Left ventricle myocardium inferior (tissue), 1 donor: ENCODE measurements at places on chromosomes 12 and 14. TPM values are rescaled to one million over a fixed set of nuclear protein-coding genes. Genes with fewer than 3 reads are reported as not detected.

DNA sequence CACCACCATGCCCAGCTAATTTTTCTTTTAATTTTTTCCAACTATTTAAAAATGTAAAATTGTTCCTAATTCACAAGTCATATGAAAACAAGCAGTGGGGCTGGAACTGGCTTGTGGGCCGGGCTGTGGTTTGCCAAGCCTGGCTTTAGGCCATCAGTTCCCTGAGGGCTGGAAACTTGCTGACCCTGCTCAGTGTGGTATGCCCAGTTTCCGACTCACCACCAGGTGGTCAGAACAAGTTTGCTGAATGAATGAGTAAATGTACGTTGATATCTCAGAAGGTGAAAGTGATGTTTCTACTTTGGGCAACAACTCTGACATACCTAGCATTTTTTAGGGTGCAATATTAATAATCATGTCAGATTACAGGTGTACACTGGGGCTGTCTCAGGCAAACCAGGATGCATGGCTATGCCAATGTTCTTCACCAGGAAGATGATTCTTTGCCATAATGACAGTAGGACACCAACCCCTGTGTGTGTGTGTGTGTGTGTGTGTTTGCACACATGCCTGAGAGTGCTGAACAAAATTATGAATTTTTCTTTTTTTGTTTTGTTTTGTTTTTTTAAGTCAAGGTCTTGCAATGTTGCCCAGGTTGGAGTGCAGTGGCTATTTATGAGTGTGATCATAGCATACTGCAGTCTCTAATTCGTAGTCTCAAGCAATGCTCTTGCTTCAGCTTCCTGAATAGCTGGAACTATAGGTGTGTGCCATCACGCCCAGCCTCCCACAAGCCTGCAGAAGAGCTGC is 106.1 kb downstream of the PTPN11 start:
- H3K36me3 ChIP-seq, result no peaks in the 10 kb centered on the region
- H3K4me3 ChIP-seq, result no peak overlapping the region
- no peaks in the 10 kb centered on the region for H3K4me1 ChIP-seq
- DNase-seq, result no peak
- no peak overlapping the region for H3K27ac ChIP-seq

DNA sequence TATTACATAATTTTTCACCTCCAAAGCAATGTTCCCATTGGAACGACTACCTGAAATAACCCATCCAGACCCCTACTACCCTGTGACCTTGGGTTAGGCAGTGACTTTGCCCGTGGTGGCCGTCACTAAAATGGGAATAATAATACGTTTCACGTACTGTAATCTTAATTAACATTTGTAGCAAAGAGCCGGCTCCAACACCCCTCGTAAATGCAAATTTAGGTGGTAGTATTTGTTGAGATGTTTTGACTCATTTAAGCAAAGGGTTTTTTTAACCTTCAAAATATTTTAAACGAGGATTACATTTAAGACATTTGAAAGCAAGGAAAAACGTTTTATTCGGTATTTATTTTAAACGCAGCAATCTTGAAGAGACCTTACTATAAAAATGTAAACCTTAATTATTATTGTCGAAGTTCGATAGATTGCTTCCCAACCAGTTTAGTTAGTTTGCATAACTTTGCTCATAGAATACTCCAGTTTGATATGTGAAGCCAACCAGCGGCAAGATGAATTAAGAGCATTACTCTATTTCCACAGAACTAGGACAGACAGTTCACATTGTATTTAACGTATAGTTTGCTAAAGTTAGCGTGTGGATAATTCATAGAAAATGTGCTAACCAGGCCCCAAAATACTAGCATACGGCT is 1.4 kb upstream of the ARID2 start:
- DNase-seq, result no peak
- peaks cover 72% of the 10 kb centered on the region for H3K4me1 ChIP-seq
- peak overlapping the region; percentile 89 for H3K4me3 ChIP-seq
- H3K27ac ChIP-seq, result peak overlapping the region; percentile 99
- H3K27me3 ChIP-seq, result no peaks in the 10 kb centered on the region
- no peaks in the 10 kb centered on the region for H3K36me3 ChIP-seq

Gene SSPN
- 67.4 TPM for total RNA-seq

GRCh38 chr12:52419656-52420055 is 13.5 kb upstream of the KRT82 start:
- H3K27ac ChIP-seq, result no peak overlapping the region
- peaks cover 40% of the 10 kb centered on the region for H3K27me3 ChIP-seq
- H3K4me3 ChIP-seq, result no peak overlapping the region
- no peak for DNase-seq
- peaks cover 14% of the 10 kb centered on the region for H3K4me1 ChIP-seq

DNA sequence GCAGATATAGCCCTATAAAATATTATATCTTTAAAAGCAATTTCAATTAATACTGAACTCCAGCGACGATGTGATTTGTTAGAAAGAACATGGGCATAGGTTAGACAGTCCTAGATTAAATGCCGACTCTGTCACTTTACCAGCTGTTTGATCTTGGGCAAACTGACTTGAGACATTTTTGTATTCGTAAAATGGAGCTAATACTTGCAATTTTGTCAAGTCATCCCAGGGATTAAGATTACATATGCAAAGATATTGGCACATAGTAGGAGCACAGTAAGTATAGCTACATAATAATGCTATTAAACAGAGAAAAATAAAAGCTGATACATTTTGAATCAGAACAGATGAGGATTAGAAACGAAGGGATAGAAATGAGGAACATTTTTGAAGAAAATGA is 9.0 kb downstream of the INSM2 start:
- no peaks in the 10 kb centered on the region for H3K27me3 ChIP-seq
- no peak for DNase-seq
- no peaks in the 10 kb centered on the region for H3K4me1 ChIP-seq
- H3K4me3 ChIP-seq, result no peak overlapping the region
- H3K27ac ChIP-seq, result no peak overlapping the region

GRCh38 chr14:38399652-38400051 is 143.8 kb upstream of the CLEC14A start:
- DNase-seq, result no peak
- no peaks in the 10 kb centered on the region for H3K36me3 ChIP-seq
- H3K27me3 ChIP-seq, result no peaks in the 10 kb centered on the region
- H3K27ac ChIP-seq, result no peak overlapping the region
- H3K4me1 ChIP-seq, result no peaks in the 10 kb centered on the region

Gene FITM1
- total RNA-seq, result 148 TPM

Gene KIF21A
- total RNA-seq, result 49.8 TPM

Gene UNC79
- total RNA-seq, result 0.25 TPM

Gene PZP
- total RNA-seq, result 0.36 TPM

Gene NKX2-1
- total RNA-seq, result not detected

- no peak for DNase-seq
- peaks cover 13% of the 10 kb centered on the region for H3K4me1 ChIP-seq
- no peak overlapping the region for H3K4me3 ChIP-seq
These were observed 112.4 kb downstream of the BCL11B start for GRCh38 chr14:99159341-99160340.

DNA sequence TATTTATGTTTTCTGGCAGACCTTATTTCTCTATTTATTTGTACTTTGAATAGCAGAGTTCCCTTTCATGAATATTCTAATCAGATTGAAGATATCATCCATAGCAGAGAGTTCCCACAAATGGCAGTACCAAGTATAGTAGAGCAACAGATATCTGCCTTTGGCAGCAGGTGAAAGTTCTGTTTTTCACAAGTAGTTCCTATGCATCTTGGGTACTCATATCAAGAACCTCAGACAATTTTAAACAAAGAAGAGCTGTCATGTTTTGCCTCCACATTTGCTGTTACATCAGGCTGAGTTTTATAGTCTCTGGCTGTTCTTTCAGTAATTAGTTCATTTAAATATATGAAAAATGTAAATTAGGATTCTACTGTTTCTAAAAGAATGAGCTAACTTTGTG is 252.0 kb downstream of the KCNC2 start:
- no peaks in the 10 kb centered on the region for H3K4me1 ChIP-seq
- no peak overlapping the region for H3K27ac ChIP-seq
- no peaks in the 10 kb centered on the region for H3K36me3 ChIP-seq
- no peak for DNase-seq
- H3K4me3 ChIP-seq, result no peak overlapping the region

GRCh38 chr12:101780599-101780998 is 41.3 kb upstream of the SYCP3 start:
- no peak for DNase-seq
- no peak overlapping the region for H3K4me3 ChIP-seq
- H3K27me3 ChIP-seq, result no peaks in the 10 kb centered on the region
- H3K27ac ChIP-seq, result no peak overlapping the region
- peaks cover 24% of the 10 kb centered on the region for H3K36me3 ChIP-seq

DNA sequence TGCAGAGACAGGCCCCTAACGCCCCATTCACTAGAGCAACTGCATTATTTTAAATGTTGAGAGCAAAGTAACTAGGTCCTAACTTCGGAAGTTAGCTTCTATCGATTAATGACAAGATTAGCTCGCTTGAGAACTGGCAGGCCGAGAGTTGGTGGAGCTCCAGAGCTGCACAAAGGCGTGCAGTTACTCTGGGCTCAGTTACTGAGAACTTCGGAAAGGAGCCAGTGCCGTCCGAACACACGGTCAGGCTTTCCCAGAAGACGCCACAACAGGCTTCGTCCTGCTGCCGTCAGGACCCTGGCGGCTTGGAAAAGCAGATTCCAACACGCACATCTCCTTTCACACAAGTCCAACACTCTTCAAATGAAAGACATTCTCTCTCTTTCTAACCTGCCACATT is 45.4 kb upstream of the TESC start:
- H3K27ac ChIP-seq, result no peak overlapping the region
- H3K36me3 ChIP-seq, result peaks cover 45% of the 10 kb centered on the region
- H3K4me3 ChIP-seq, result no peak overlapping the region
- peaks cover 22% of the 10 kb centered on the region for H3K4me1 ChIP-seq
- no peaks in the 10 kb centered on the region for H3K27me3 ChIP-seq

GRCh38 chr12:57146961-57147944 is at the start of gene LRP1-AS:
Gene LRP1-AS (minus strand): TSS chr12:57147619.
- no peak within 1 kb of the TSS for H3K4me3 ChIP-seq
- peaks cover 96% of the 10 kb centered on the region for H3K4me1 ChIP-seq
- H3K36me3 ChIP-seq, result peaks cover 52% of the 10 kb centered on the region

DNA sequence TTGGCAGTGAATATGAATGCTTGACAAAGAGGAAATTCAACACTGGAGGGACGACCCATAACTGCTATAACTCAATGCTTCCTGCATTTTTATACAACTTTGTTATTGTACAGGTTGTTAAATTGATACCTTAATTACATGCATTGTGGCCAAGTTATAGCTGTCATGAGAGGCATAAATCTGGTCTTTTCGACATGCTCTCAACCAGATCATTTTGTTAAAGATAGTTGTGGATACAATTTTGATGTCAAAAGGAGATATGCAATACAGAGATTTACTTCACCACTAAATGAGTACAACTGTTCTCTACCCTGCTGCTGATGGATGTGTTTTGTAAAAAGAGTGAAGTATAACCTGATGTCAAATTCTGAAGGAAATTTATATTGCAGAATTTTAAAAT is 946.0 kb downstream of the GALC start:
- no peaks in the 10 kb centered on the region for H3K27me3 ChIP-seq
- no peaks in the 10 kb centered on the region for H3K4me1 ChIP-seq
- H3K4me3 ChIP-seq, result no peak overlapping the region
- H3K36me3 ChIP-seq, result no peaks in the 10 kb centered on the region

Gene CCDC38
- total RNA-seq, result 0.22 TPM

DNA sequence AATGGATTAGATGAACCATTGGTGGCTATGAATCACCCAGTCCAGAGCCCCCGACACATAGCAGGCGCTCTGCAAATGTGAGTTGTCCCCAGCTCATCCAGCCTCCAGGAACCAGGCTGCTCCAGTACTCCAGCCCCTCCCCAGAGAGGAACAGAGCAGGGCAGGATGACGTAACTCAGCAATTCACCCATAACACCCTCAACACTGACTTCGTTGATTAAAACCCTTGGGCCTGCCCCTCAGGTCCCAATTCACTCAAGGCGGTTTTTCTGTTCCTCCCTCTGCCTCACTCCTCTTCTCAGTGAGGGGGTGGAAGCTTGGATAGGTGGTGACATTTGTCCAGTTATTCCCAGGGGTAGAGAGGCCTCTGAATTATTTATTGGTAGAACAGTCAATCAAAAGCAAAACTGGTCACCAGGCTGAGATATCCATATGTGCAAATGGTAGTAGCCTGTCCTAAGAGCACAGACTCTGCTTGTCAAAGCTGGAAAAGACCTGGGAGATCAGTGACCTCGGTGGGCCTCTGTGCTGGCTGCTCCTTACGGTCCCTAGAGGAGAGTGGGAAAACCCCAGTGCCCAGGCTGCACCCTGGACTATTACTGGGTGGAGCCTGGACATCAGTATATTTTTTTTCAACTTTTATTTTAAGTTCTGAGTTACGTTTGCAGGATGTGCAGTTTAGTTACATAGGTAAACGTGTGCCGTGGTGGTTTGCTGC is 97.0 kb downstream of the CMKLR1 start:
- DNase-seq, result no peak
- no peak overlapping the region for H3K4me3 ChIP-seq
- peaks cover 46% of the 10 kb centered on the region for H3K27me3 ChIP-seq
- no peaks in the 10 kb centered on the region for H3K4me1 ChIP-seq
- H3K36me3 ChIP-seq, result no peaks in the 10 kb centered on the region

Gene ERP27
- 0.14 TPM for total RNA-seq

DNA sequence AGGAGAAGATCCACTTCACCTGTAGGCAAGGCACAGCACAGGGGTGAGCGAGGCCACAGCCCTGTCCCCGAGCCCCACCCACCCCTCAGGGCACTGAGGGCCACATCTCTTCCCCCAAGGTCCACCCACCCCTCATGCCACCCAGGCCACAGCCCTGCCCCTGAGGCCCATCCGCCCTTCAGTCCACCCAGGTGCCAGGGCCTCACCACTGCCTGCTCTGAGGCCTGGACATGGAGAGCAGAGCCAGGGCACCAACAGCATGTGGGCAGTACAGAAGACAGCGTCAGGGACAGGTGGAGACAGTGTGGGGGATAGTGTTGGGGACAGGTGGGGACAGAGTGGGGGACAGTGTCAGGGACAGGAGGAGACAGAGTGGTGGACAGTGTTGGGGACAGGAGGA is 138.3 kb downstream of the TMEM121 start:
- H3K27ac ChIP-seq, result no peak overlapping the region
- no peaks in the 10 kb centered on the region for H3K36me3 ChIP-seq
- DNase-seq, result no peak
- no peaks in the 10 kb centered on the region for H3K4me1 ChIP-seq

GRCh38 chr12:105803292-105803691 is 335.5 kb downstream of the NUAK1 start:
- H3K4me3 ChIP-seq, result no peak overlapping the region
- no peak overlapping the region for H3K27ac ChIP-seq
- H3K4me1 ChIP-seq, result peaks cover 22% of the 10 kb centered on the region

Gene C1RL
- total RNA-seq, result 8.1 TPM
